ENCODE measurements at places on chromosomes 2 and 18. TPM values are rescaled to one million over a fixed set of nuclear protein-coding genes. Genes with fewer than 3 reads are reported as not detected.

Gene TUBB6
- total RNA-seq: 357 TPM

Gene NCL
- total RNA-seq: 210 TPM

DNA sequence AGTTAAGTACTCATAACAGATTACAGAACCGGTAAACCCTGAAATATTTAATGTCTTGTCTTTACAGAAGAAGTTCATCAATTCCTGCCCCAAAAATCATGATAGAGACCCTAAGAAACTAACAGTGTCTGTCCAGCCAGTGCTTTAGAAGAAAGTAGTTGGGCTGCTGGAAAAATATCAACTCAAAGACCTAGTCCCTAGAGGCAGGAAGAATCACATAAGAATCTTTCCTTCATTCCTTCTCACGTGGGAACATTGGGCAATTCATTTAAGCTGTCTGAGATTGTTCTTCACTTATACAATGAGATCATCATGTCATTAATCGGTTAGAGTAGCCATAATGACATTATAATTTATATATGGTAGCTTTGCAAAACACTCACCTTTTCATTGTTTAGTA lies 156.4 kb downstream of the CCBE1 start:
- DNase-seq: no peak

- no peak for DNase-seq
Observed at GRCh38 chr2:10915236-10915635, 3.5 kb downstream of the KCNF1 start.

- DNase-seq: no peak
Observed at GRCh38 chr2:147904051-147904450, 59.2 kb downstream of the ACVR2A start.

Measured in thoracic aorta (tissue), 2 donors.